ENCODE measurements at places on chromosomes 5 and 9.

- DNase-seq, result no peak
These were observed 225.3 kb upstream of the CLINT1 start for GRCh38 chr5:158084292-158084691.

DNA sequence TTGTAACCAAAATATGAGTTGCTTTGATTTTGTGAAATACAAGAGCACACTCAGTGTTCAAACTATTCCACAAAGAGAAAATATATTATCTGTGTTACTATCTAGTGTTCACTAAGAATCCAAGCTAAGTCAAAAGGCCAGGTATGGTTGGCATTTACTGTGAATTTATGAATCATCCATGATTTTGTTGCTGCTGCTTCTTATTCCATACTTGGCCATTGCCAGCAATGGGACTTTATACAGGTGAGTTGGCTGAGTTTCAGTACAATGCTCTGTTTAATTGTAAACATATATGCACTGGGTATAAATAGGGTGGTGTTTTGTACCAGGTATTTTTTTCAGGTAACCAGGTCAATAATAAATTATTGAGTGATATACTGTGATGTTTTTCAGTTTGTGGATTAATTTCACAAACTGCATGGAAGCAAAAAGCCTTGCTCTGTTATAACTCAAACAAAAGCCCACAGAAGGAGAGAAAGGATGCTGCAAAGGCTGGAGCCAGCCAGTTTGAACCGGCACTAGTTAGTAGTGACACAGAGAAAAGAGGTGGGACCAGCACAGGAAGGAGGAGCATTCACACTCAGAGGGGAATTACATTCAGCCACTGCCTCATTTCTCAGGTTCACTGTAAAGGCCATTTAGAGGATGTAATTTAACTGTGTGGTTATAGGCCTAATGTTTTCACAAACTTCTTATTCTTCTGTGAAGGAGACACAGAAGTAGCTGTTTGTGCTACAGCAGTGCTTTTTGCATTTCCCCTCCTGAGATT, 381.8 kb downstream of the ADGRV1 start:
- no peak for DNase-seq

GRCh38 chr9:6123416-6123815, 92.2 kb upstream of the IL33 start:
- no peak for DNase-seq

DNA sequence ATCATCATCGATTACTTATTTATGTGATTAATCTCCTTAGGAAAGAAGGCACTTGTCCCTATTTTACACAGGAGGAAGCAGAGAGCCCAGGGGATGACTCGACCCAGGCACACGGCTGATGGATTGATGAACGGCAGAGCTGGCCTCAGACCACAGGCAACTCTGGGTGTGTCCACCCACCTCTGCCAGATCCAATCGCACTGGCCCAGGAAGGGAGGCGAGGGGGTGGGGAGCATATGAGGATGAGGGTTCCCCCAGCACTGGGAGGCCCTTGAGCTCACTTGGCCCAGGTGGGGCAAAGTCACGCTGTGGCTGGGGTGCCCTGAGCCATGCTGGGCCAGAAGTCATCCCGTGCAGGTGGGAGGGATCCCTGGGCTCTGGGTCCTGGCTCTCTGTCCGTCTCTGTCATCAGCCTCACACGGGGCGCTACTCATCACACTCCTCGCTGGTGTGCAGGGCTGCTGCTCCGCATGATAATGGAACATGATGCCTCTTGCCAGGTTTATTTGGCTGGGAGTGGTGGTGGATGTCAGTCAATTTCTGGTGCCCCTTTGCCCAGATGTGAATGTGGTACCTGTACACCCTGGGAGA, 160.1 kb downstream of the GAPVD1 start:
- DNase-seq, result no peak

- DNase-seq, result no peak
These were observed 85.7 kb downstream of the AMBP start for GRCh38 chr9:113992276-113992951.
